ENCODE measurements at places on chromosomes 16 and 17.

DNA sequence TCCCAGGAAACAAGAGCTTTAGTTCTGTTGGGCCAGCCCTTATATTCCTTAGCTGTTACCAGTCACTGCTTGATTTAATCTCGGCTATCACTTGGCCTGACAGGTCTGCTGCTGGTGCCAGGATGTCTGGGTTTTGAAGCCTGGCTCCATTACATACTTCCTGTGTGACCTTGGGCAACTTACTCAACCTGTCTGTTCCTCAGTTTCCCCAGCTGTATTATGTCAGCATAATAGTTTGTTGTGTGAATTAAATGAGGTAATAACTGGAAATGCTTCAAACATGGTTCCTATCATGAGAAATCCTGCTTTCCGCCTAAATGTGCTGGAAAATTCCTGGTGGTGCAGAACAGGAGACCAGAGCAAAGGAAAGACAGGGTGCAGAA lies 50.6 kb upstream of the STH start:
- DNase-seq: no peak

GRCh38 chr17:12736526-12736925 lies 52.8 kb upstream of the ARHGAP44 start:
- DNase-seq: no peak

DNA sequence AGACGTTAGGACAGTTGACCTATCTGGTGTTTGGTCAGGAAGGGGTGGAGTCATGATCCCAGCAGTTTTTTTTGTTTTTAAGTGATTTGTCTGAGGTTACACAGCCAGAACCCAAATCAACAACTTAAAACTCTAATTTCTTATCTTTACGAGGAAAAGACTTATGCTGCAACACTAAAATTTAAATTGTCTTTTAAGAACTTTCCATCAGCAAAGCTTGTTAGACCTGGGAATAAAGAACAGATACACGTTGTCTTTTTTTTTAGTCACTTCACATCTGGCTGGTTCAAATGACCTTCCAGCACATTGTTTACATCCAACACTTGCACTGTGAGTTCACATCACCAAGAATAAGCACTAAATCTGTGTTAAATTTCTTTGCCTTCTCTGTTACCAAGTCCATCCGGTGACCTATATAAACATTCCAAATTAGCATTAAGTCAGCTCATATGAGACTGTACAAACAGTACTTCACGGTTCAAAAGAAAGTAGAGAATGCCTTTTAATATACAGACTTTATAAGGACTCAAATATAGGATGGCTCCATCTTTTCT lies 115.0 kb downstream of the HS3ST2 start:
- no peak for DNase-seq

- no peak for DNase-seq
Observed at GRCh38 chr16:54931120-54932014, 702 bp downstream of the IRX5 start.

DNA sequence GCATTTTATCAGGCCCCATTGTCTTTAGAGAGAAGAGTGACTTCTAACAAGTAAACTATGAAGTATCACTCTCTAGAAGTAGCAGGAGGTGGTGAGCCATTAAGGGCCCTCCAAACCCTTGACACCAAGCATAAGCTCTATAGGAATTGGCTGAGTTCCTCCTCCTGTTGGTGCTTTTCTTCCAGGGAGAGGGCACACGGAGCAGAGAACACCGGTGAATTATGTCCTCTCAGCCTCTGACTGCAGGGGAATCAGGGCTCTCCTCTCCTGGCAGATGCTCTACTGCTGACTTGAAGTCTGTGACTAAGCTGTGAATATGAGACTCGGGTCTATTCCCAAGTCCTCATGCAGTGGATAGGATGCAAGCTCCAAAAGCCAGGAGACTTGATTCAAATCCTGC lies 32.3 kb downstream of the CHD9 start:
- no peak for DNase-seq

DNA sequence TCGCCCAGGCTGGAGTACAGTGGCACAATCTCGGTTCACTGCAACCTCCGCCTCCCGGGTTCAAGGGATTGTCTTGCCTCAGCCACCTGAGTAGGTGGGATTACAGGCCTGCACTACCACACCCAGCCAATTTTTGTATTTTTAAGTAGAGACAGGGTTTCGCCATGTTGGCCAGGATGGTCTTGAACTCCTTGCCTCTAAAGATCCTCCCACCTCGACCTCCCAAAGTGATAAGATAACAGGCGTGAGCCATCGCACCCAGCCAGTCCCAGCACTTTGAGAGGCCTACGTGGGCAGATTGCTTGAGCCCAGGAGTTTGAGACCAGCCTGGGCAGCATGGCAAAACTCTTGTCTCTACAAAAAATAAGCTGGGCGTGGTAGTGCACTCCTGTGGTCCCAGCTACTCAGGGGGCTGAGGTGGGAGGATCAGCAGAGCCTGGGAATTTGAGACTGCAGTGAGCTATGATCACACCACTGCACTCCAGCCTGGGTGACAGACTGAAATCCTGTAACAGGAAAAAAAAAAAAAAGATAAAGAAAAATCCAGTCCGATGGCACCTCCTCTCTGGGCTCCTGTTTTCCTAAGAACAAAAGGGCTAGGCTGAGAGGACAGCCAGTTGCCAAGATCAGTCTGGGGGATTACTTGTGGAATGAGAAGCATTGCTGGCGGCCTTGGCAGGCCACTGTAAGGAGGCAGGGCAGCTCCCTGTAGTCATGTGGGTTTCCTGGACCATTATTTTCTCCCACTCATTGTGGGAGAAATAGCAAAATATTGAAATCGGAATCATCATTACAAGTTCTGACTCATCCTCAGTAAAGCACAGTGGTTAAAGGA lies 3.0 kb upstream of the PIPOX start:
- DNase-seq: no peak

DNA sequence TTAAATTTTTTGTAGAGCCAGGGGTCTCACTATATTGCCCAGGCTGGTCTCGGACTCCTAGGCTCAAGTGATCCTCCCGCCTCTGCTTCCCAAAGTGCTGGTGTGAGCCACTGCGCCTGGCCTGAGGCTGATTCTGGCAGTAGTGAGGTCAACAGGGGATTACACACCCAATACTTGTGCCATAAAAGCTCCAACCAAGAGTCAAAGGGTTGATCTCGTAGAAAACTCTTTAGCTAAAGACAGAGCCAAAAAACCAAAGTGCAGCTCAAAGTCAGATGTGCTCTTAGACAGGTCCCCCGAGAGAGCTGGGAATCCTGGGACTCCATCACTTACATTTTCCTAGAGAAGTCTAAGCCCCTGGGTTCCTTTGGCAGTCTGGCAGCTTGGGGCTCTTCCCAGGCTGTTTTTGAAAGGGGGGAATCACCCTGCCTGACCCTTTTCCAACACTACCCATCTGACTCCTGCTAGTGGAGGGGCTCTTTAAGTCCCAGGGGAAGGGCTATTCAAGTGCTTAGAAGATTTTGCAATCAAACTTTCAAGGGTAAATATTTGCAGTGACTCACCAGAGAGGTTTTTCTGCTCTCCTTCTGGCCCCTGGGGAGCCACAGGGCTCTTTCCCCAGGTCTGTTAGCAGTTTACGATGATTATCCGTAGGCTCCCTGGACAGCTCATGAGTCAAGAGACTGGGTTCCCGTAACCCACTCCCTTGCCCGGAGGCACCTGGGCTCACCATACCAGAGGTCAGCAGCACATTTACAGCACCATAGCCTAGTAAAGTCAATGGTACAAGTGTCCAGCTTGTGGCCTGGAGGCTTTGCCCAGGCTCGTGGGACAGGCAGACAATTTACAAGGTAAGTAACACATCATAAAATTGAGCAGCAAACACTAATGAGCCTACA lies 408.7 kb downstream of the SLC39A11 start:
- DNase-seq: no peak

DNA sequence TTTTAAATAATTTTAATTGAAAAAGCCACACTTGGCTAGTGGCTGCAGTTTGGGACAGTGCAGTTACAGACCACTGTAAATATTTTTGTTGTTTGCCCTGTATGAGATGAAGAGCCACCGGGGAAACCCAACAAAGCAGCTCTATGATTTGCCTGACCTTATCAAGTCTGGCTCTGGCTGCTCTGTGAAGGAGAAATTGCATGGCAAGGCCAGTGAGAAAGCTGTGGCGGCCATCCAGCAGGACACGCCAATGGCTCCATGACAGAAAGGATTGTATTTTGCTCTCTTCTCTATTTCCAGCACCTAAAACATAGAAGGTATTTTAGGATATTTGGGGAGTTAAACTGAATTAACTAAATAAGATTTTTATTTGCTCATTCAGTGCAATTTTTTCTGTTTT lies 330.0 kb upstream of the DYNLRB2 start:
- no peak for DNase-seq

GRCh38 chr16:53848277-53848942 lies 144.5 kb downstream of the FTO start:
- DNase-seq: no peak

GRCh38 chr17:78081551-78081950 lies 47.0 kb downstream of the TMC6 start:
- no peak for DNase-seq

DNA sequence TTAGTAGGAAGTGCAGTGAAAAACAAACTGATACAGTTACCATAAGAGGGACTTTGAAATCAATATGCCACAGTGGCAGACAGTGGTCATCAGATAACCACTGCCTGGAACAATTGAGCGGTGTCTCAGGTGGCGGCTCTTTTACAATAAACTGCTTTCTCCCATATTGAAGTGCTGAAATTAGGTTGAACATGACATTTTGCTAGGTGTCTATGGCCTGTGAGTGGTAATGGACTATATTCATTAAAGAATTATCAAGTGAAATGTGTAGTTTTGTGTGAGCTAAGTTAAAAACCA lies 214.7 kb downstream of the RPTOR start:
- DNase-seq: no peak

All from stimulated activated CD4-positive, alpha-beta T cell treated with anti-CD3 and anti-CD28 coated beads, TNF-alpha, amount 100 ng/mL, for 4 hours (primary cell).